Tongue (tissue), 3 donors: ENCODE measurements at places on chromosomes 12 and 14. TPM values are rescaled to one million over a fixed set of nuclear protein-coding genes. Genes with fewer than 3 reads are reported as not detected.

The CLEC14A gene
- 42.2 TPM for total RNA-seq

The YARS2 gene
- total RNA-seq: 29.8 TPM

The IL22 gene
- not detected for total RNA-seq

The RAD9B gene
- total RNA-seq: 5.3 TPM

The ALG10B gene
- 10.3 TPM for total RNA-seq

The C12orf50 gene
- total RNA-seq: not detected

The MCRS1 gene
- 51.8 TPM for total RNA-seq

The ADAM21 gene
- total RNA-seq: not detected

The MOK gene
- total RNA-seq: 14.2 TPM

The ST8SIA1 gene
- total RNA-seq: 10.2 TPM

The ATP2A2 gene
- total RNA-seq: 530 TPM

The TRPV4 gene
- 3.5 TPM for total RNA-seq

The KLRK1 gene
- 1.7 TPM for total RNA-seq

The GSG1 gene
- total RNA-seq: 1.4 TPM

The CLEC2D gene
- 12.4 TPM for total RNA-seq

The IL23A gene
- total RNA-seq: not detected

The STON2 gene
- total RNA-seq: 91.2 TPM

The PRH2 gene
- total RNA-seq: 335 TPM

The AMN gene
- 2.1 TPM for total RNA-seq

The TSPAN8 gene
- total RNA-seq: 0.51 TPM

The EEF1AKMT3 gene
- total RNA-seq: 10.1 TPM

The ASCL1 gene
- not detected for total RNA-seq

The ERBB3 gene
- total RNA-seq: 147 TPM

The PTGES3 gene
- total RNA-seq: 92.4 TPM

The SERPINA5 gene
- total RNA-seq: not detected

The A2M gene
- 296 TPM for total RNA-seq

The TMPRSS12 gene
- not detected for total RNA-seq

The OTOGL gene
- 0.41 TPM for total RNA-seq

The PLA2G1B gene
- not detected for total RNA-seq

The TSPAN19 gene
- not detected for total RNA-seq

The GLIPR1L2 gene
- 2.8 TPM for total RNA-seq

The NELL2 gene
- 24.0 TPM for total RNA-seq

The MYBPC1 gene
- 2,862 TPM for total RNA-seq

The SNRPF gene
- total RNA-seq: 9.7 TPM

The C12orf56 gene
- total RNA-seq: 0.92 TPM

The GPR137C gene
- total RNA-seq: 5.0 TPM

The DIO3 gene
- total RNA-seq: 8.3 TPM

The DTX3 gene
- 19.2 TPM for total RNA-seq

The TSHR gene
- 1.7 TPM for total RNA-seq

The MANSC4 gene
- total RNA-seq: not detected

The CCDC198 gene
- total RNA-seq: not detected

The GPR162 gene
- 13.1 TPM for total RNA-seq

The TAC3 gene
- not detected for total RNA-seq

The KLHL28 gene
- 33.7 TPM for total RNA-seq

The LRIG3 gene
- 102 TPM for total RNA-seq

The FAM90A1 gene
- not detected for total RNA-seq

The B3GNT4 gene
- total RNA-seq: 0.41 TPM

The SLC25A21 gene
- 1.3 TPM for total RNA-seq

The VDR gene
- 1.2 TPM for total RNA-seq

The KRT83 gene
- not detected for total RNA-seq

The CELA1 gene
- total RNA-seq: not detected

The PIK3C2G gene
- total RNA-seq: 3.6 TPM

The LETMD1 gene
- 57.2 TPM for total RNA-seq

The LRRK2 gene
- 25.2 TPM for total RNA-seq

The PDE3A gene
- 25.8 TPM for total RNA-seq

The LTBR gene
- total RNA-seq: 34.5 TPM

The RNF212B gene
- not detected for total RNA-seq

The TBK1 gene
- total RNA-seq: 24.7 TPM
